ENCODE measurements at places on chromosomes 5 and 9. TPM values are rescaled to one million over a fixed set of nuclear protein-coding genes. Genes with fewer than 3 reads are reported as not detected.

GRCh38 chr9:75134495-75134894 is 46.2 kb downstream of the OSTF1 start:
- H3K36me3 ChIP-seq: peaks cover 38% of the 10 kb centered on the region
- DNase-seq: no peak
- peaks cover 2% of the 10 kb centered on the region for H3K4me1 ChIP-seq

The ZNF366 gene
- not detected for total RNA-seq

DNA sequence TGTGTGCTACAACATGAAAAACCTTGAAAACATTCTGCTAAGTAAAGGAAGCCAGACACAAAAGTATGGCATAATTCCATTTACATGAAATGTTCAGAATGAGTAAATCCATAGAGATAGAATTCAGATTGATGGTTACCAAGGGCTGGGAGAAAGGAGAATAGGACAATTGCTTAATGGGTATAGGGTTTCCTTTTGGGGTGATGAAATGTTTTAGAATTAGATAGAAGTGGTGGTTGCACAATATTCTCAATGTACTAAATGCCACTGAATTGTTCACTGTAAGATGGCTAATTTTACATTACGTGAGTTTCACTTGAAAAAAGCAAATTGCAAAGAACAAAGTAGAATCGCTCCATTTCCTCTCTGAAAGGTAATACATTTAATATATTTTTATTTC is 43.0 kb upstream of the GAS1 start:
- peaks cover 28% of the 10 kb centered on the region for H3K4me1 ChIP-seq
- H3K36me3 ChIP-seq: no peaks in the 10 kb centered on the region
- DNase-seq: no peak
- H3K27me3 ChIP-seq: no peaks in the 10 kb centered on the region

- DNase-seq: no peak
- peaks cover 46% of the 10 kb centered on the region for H3K27me3 ChIP-seq
- no peaks in the 10 kb centered on the region for H3K4me1 ChIP-seq
- H3K27ac ChIP-seq: no peak overlapping the region
- no peaks in the 10 kb centered on the region for H3K36me3 ChIP-seq
- H3K4me3 ChIP-seq: no peak overlapping the region
These were observed 11.7 kb downstream of the TAL2 start for GRCh38 chr9:105673850-105674387.

GRCh38 chr9:108363311-108363710 is 492.5 kb downstream of the ACTL7B start:
- H3K36me3 ChIP-seq: no peaks in the 10 kb centered on the region
- H3K27ac ChIP-seq: no peak overlapping the region
- no peak overlapping the region for H3K4me3 ChIP-seq
- H3K4me1 ChIP-seq: peaks cover 4% of the 10 kb centered on the region

DNA sequence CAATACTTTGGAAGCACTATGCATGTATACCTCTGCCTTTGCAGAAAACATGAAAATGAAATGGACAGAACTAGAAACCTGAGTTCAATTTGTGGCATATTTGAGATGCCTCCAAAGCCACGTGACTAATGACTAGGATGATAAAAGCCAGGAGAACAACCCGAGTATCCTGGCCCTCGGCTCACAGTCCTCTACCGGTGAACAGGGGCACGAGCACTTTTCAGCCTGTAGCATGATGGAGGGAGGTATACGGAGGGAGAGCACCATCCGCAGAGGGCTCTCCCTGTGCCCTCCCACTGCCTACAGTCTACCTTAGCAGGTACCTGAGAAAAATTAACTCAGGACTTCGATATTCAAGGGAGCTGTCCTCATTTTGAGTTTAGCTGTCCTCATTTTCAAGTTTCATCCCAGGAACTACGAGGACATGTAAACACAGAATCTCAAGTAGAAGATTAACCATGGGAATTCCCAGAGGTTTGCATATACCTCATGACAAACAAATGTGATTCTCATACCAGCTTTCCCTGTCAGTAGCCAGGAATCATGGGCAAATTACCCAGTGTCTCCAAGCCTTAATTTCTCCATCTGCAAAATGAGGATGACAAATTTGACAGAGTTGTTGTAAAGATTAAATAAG is 249.3 kb downstream of the DNAH5 start:
- H3K27ac ChIP-seq: no peak overlapping the region
- H3K4me1 ChIP-seq: no peaks in the 10 kb centered on the region
- H3K4me3 ChIP-seq: no peak overlapping the region
- no peak for DNase-seq
- H3K27me3 ChIP-seq: peaks cover 8% of the 10 kb centered on the region
- no peaks in the 10 kb centered on the region for H3K36me3 ChIP-seq

DNA sequence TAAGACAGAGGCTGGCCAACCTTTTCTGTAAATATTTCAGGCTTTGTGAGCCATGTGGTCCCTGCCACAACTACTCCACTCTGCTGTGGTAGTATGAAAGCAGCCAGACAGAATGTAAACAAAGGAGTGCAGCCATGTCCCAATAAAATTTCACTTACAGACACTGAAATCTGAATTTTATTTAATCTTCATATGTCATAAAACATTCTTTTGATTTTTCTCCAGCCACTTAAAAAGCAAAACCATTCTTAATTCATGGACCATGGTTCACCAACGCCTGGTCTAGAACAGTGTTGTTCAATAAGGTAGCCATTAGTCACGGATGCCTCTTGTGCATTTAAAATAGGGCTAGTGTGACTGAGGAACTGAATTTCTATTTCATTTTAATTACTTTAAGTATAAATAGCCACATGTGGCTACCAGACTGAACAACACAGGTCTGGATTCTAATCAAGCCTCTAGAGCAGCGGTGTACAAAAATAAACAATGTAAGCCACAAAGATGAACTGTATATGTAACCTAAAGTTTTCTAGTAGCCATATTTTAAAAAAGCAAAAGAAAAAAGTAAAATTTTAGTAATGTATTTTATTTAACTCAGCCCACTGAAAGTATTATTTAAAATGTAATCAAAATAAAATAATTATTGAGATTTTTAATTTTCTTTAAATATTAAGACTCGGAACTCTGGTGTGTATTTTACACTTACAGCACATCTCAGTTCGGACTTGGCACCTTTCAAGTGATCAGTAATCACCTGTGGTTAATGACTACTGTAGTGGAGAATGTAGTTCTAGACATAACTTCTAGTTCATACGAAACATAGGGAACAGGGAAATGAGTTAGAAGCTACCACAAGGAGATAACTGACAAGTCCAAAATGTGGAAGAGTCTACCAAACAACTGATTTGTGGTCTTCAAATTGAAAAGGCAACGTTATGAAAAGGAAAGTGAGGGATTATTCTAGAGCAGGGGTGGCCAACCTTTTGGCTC is 14.3 kb downstream of the GEMIN5 start:
- H3K27me3 ChIP-seq: no peaks in the 10 kb centered on the region
- no peak overlapping the region for H3K4me3 ChIP-seq
- peaks cover 35% of the 10 kb centered on the region for H3K36me3 ChIP-seq
- H3K27ac ChIP-seq: no peak overlapping the region
- H3K4me1 ChIP-seq: no peaks in the 10 kb centered on the region

GRCh38 chr9:12604164-12604821 is 88.9 kb upstream of the TYRP1 start:
- no peak for DNase-seq
- H3K27me3 ChIP-seq: peaks cover 7% of the 10 kb centered on the region
- no peaks in the 10 kb centered on the region for H3K4me1 ChIP-seq

The MTAP gene
- 45.8 TPM for total RNA-seq

The PFN3 gene
- total RNA-seq: not detected

The OTP gene
- total RNA-seq: not detected

GRCh38 chr9:118230329-118230728 is 526.1 kb downstream of the TLR4 start:
- no peaks in the 10 kb centered on the region for H3K36me3 ChIP-seq
- H3K4me3 ChIP-seq: no peak overlapping the region
- DNase-seq: no peak
- H3K4me1 ChIP-seq: no peaks in the 10 kb centered on the region
- no peaks in the 10 kb centered on the region for H3K27me3 ChIP-seq
- H3K27ac ChIP-seq: no peak overlapping the region

The ENG gene
- total RNA-seq: 140 TPM

The ATOX1 gene
- total RNA-seq: 104 TPM

The SLC23A1 gene
- not detected for total RNA-seq

GRCh38 chr9:29212397-29213387 is 1639.4 kb upstream of the C9orf72 start:
- no peak overlapping the region for H3K27ac ChIP-seq
- DNase-seq: no peak
- no peaks in the 10 kb centered on the region for H3K36me3 ChIP-seq
- peaks cover 13% of the 10 kb centered on the region for H3K4me1 ChIP-seq
- H3K4me3 ChIP-seq: peak overlapping the region; percentile 64
- H3K27me3 ChIP-seq: peaks cover 68% of the 10 kb centered on the region

DNA sequence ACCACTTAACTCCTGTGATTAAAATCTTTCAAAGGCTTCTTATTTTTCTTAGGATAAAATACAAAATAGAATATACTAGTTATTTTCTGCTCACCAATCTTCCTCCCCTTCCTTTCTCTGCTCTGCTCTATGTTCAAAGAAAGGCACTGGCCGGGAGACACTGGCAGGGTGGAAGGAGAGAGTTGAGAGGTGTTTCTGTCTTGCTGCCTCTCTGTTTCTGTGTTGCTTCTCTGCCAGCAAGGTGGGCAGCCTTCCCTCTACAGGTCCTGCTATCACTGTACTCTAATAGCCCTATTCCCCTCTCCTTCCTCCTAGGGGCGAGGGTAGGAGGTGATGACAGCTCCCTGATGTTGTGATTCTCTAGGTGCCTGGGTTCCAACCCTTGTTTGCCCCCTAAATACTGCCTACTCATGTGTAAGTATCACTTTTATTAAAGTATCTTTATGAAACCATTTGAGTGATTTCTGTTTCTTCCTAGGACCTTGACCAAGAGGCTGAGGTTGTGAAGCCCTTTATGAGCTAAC is 515.1 kb downstream of the TLE4 start:
- peaks cover under 1% of the 10 kb centered on the region for H3K36me3 ChIP-seq
- H3K4me1 ChIP-seq: no peaks in the 10 kb centered on the region
- no peak for DNase-seq
- H3K27ac ChIP-seq: no peak overlapping the region
- H3K27me3 ChIP-seq: no peaks in the 10 kb centered on the region
- no peak overlapping the region for H3K4me3 ChIP-seq

DNA sequence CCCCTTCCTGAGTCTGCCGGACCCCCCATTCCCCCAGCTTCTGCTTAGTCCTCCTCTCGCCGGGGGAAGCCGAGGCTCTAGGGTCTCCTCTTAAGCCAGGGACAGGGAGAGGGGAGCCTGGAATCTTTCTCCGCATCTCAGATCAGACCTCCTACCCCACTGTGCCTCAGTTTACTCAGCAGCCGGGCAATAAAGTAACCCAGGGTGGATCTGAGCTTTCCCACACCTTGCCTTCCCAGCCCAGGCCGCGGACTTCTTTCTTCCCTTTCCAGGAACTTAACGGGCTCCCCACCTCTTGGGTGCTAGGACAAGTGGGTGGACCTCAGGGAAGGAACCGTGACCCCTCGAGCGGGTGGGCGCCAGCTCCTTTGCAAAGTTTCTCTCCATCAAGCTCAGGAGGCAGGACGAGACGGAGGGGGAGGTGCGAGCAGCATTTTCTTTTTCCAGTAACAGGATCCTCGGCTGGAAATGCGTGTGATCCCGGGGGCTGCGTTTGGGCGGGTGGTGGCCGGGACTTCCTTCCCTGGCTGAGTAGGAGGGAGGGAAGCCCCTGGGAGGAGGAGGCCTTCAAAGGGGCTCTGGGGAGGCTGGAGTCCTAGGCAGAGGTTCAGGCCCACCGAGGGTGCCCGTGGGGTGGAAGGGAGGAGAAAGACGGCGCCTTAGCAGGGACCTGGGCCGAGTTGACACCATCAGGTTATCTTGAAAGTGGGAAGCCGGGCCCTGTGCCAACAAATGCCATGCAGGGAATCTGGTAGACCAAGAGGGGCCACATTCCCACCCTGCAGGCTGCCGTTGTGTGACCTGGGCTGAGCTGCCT is 795 bp downstream of the DAB2IP start:
- H3K27ac ChIP-seq: peak overlapping the region; percentile 75
- no peaks in the 10 kb centered on the region for H3K27me3 ChIP-seq
- no peak for DNase-seq
- H3K36me3 ChIP-seq: peaks cover 3% of the 10 kb centered on the region
- H3K4me3 ChIP-seq: peak overlapping the region; percentile 88

DNA sequence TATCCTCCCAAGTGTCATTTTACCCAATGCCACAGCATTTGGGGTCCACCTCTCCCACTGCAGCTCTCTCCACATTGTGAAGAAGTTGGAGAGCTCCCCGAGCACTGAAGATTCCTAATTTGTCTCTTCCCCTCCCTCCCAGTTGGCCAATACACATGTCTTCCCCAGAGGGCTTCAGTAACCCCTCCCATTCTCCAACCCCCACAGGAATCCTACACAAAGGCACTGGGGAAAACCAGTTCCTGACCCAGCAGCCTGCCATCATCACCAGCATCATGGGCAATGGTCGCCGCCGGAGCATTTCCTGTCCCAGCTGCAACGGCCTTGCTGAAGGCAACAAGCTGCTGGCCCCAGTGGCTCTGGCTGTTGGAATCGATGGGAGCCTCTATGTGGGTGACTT is 87.3 kb upstream of the WWC1 start:
- no peak for DNase-seq
- no peaks in the 10 kb centered on the region for H3K4me1 ChIP-seq
- no peak overlapping the region for H3K4me3 ChIP-seq
- no peak overlapping the region for H3K27ac ChIP-seq

The ORM2 gene
- not detected for total RNA-seq

The IGFBPL1 gene
- total RNA-seq: 2.8 TPM

DNA sequence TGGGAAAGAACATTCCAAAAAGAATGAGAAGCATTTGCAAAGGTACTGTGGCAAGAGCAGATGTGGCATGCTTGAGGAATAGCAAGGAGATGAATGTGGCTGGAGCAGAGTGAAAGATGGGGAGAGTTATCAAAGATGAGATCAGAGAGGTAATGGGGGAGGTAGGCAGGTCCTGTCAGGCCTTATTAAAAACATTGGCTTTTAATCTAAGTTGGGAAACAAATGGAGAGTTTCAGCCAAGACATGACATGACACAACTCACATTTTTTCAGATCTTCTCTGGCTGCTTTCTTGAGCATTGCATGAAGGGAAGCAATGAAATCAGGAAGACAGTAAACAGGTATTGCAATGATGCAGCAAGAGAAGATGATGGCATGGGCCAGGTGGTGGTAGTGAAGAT is 120.3 kb downstream of the MUSK start:
- H3K27ac ChIP-seq: no peak overlapping the region
- no peaks in the 10 kb centered on the region for H3K36me3 ChIP-seq
- H3K4me1 ChIP-seq: peaks cover 16% of the 10 kb centered on the region
- H3K4me3 ChIP-seq: no peak overlapping the region
- DNase-seq: no peak

DNA sequence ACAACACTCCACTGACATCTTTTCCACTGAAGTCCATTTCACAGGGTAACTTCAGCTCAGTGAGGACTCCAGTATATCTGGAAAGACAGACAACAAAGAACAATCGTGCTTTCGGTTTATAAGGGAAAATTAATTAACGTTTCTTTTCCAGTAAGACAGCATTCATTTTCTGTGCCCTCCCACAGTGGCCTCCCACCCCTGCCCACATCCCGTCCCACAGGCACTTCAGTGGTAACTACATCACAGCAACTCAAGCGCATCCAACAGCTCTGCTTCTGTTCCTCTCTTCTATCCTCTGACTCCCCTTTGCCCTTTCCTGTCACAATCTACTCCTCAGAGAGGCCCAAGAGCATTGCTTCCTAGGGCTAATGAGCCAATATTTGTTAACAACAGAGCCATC is 40.3 kb downstream of the GLDC start:
- no peak overlapping the region for H3K4me3 ChIP-seq
- no peaks in the 10 kb centered on the region for H3K36me3 ChIP-seq
- H3K27me3 ChIP-seq: peaks cover 3% of the 10 kb centered on the region
- DNase-seq: no peak
- no peaks in the 10 kb centered on the region for H3K4me1 ChIP-seq
- H3K27ac ChIP-seq: no peak overlapping the region

The PTPA gene
- 140 TPM for total RNA-seq
